ENCODE measurements at places on chromosomes 5 and 9.

GRCh38 chr5:145738227-145738626 lies 96.9 kb downstream of the PRELID2 start:
- DNase-seq = no peak

GRCh38 chr5:31859096-31859495 lies 220.2 kb downstream of the PDZD2 start:
- no peak for DNase-seq

DNA sequence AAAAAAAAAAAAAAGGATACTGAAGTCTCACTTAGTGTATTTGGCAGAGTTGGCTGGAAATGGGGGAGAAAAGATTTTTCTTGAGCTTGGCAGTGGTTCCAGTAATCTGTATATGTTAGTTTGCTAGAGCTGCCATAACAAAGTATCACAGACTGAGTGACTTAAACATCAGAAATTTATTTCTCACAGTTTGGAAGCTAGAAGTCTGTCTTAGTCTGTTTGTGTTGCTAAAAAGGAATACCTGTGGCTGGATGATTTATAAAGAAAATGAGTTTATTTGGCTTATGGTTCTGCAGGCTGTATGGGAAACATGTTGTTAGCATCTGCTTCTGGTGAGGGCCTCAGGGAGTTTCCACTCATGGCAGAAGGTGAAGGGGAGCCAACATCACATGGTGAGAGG lies 89.6 kb upstream of the CEP78 start:
- DNase-seq = peak; percentile 4

GRCh38 chr9:79684059-79684458 lies 112.3 kb downstream of the TLE4 start:
- no peak for DNase-seq

DNA sequence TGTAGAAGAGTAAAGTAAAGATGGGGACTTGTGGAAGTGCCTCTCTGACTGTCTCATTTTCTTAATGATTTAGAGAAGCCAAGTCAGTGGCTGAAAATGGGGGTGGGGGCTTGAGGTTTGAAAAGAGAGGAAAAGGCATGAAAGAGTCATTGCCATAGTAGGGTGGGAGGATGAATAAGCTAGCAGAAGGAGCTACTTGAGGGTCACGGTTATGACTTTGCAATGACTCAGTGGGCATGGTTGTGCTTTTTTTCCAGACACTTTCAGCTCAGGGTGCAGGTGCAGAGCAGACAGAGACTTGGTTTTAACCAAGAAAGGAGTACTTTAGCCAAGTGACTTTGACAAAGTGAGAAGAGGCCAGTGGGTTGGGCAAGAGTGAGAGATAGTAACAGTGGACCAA lies 117.8 kb downstream of the PTTG1 start:
- no peak for DNase-seq

DNA sequence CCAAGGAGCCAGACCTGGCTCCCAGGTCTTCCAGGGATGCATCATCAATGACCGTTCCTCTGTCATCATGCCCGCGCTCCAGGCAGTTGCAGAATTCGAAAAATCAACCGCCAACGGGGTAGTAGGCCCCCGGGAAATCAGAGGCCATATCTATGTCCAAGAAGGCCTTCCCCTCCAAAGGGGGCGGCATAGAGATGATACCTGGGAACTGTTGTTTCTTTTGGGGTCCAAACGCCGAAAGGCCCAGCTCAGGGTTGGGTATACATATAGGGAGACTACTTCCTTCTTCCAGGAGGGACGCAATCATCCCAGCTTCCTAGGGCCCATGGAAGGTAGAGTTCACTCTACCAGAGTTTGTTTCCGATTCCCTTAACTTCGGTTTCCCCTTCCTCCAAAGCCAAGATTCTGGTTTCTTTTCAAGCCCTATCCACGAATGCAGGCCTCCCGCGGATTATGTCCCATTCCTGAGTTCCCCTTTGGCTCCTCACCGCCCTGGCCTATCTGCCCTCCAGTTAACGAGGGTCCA lies 754 bp downstream of the DCAF12 start:
- DNase-seq = peak; percentile 20

- DNase-seq = peak; percentile 80
Measured at GRCh38 chr5:32805971-32806638, 95.0 kb downstream of the NPR3 start.

DNA sequence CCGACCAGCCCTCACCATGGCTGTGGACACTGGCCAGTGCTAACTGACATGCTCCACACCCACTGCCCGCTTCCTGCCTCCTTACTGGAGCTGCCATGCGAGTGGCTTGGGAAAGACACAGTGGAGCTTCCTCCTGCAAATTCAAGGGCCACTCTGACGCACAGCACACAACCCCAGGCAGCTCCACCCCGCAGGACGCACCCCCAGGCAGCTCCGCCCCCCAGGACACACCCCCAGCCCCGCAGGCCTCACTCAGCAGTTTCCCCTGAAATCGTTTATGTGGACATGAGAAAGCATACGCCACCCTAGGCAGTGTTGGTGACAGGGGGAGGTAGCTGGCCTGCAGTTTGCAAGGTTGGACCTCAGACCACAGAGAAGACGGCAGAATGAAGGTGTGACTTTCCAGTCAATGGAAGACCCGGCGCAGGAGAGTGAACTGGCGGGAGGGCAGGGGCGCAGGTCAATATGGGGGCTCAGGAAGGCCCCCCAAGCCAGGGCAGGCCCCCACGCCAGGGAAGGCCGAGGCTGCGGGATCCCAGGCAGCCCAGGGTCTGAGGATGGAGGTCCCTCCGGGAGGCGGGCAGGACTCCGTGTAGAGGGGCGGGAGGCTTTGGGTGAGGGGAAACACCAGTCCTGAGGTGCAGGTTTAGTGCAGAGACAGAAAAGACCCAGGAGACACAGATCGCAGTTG lies 21.6 kb downstream of the LPCAT1 start:
- no peak for DNase-seq

GRCh38 chr5:58108511-58108910 lies 351.4 kb downstream of the PLK2 start:
- no peak for DNase-seq

DNA sequence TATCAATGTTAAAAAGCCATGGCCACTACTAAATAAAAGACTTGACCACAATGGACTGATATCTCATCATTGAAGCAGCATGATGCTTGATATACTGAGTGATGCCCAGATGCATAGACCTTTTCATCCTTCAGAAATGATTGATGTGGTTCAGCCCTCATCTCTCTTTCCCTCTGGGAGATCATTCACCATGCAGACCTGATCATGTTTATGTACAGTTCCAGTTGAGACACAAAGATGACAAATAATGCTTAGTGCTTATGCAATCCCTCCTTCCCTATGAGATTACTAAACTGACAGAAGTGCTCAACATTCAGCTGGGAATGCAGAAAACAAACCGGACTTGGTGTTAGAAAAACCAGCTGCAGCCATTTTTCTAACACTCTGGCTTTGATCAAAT lies 91.9 kb upstream of the TLR4 start:
- DNase-seq = no peak

GRCh38 chr5:171845857-171846256 lies 60.2 kb downstream of the SMIM23 start:
- DNase-seq = peak; percentile 45

GRCh38 chr9:35364817-35365585 lies 124.9 kb upstream of the RUSC2 start:
- no peak for DNase-seq

DNA sequence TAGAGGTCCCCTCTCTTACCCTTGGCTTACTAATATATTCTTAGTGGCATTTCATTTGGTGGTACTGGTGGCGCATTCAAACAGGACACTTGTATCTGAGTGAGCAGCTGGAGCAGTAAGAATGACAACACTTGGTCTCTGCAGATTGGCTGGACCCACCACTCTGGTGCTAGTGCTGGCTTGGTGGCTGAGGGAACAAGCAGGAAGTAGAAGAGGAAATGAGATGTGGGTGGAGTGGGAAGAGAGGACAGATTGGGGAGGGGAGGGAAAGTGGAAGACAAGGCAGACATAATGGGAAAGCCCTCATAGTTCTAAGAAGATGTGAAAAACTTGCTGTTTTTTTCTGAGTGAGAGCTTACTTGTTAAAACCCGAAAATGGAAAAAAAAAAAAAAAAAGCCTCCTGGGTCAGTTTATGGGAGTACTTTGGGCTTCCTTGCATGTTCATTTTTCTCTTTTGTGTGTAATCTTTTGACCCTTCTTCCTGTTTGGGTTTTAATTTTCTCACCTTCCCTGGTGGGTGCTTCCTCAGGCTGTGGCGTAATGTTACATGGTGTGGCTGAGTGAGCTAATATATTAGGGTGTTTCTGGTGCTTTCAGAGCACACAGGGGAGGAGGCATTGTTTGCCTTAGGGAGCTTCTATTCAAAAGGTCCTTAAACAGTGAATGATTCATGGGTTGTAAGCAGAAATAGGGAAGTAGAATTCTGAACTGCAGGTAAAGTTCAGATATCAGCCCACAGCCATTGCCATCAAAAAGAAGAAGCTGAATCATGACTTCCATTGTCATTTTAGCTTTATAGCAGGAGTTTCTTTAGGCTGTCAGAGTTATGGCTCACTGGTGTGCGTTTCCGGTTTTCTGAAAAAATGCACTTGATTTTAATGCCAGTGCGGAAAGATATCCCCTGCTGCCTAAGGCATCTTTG lies 52.3 kb downstream of the TLE4 start:
- DNase-seq = no peak

- DNase-seq = no peak
Measured at GRCh38 chr5:142192286-142193113, 83.9 kb downstream of the NDFIP1 start.

- no peak for DNase-seq
Measured at GRCh38 chr5:75610201-75610600, 1.1 kb upstream of the ANKDD1B start.

DNA sequence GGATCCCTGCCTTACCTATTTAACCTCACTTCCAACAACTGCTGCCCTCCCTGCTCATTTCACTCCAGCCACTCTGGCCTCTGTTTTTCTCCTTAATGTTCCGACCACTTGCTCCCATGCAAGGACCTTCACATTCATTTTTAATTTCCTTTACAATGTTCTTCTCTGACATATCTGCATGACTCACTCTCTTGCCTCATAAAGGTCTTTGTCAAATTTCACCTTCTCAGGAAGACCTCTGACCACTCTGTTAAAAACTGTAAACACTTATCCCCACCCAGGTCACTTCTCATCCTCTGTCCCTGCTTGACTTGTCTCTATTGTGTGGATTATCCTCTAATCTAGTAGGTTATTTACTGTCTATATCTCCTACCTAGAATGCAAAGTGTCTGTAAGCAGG lies 751.2 kb downstream of the BRINP1 start:
- DNase-seq = no peak

DNA sequence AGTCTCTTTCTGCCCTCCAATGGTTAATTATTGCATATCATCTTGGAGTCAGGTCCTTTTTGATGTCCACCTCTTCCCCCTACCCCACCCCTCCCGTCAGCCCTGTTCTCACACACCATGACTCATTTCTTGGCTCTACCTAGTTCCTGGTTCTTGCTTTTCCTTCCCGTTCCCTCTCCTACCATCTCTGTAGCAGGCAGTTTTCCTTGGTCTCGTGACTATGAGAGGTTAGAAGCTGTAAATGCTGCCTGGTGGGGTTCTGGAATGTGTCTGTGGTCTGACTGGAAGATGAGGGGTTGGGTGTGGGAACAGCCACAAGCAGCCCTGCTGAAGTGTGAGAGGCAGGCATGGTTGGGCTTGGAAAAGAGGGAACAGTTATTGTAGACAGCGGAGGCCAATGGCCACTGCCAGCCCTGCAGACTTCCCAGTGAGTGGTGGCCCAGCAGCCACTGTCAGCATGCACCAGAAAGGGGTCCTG lies 18.2 kb downstream of the SLC22A5 start:
- DNase-seq = peak; percentile 99

GRCh38 chr9:89756891-89757537 lies 152.2 kb downstream of the GADD45G start:
- no peak for DNase-seq

DNA sequence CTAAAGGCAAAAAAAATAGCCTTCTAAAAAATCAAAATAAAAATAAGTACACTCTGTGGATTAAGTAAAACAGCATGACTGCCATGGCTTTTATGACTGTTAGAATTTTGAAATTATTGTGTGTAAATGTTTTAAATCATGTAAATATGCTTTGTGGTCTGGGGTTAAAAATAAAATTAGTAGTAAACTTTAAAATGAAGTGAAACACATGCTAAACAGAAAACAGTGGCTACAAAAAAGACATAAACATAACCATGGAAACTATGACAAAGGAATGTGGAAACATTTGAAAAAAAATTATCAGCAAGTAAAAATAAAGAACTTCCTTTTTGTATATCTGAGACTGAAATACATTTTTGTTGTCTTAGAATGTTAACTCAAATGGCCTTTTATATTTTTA lies 134.5 kb upstream of the SPEF2 start:
- no peak for DNase-seq

DNA sequence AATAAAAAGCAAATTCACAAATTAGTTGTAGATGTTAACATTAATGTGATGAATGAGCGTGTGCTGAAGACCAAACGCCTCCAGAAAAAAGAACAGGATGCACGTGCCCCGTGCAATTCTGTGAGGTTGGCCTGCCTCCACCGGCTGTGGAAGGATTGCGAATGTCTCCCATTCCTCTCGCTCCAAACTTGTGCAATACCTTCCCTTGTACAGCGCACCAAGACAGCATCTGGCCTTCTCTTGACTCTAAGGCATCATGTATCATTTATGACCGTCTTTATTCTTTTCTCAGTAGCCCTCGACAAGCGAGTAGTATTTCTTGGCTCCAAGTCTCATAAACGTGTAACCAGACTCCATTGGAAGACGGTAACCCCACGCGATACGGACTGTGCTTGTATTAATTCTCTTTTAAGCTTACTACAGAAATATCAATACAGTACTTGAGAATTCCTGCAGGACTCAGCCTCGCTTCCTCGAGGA lies 1.5 kb upstream of the TESK1 start:
- peak; percentile 90 for DNase-seq

DNA sequence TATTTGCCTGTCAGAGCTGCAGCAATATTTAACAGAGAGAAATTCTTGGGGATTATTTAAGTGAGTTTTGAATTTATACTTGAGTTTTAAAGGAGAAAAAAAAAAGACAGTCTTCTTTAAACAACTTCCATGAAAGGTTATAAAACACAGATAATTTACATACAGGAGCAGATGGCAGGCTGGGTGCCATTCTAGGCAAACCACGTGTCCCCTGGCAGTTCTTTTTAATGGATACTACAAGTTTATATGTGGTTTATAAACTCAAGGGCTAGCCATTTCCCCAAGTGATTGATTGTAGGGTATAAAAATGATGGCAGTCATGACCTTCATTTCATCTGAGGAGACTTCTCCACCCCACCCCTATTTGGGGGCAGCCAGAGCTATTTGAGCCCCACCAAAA lies 166.6 kb downstream of the FSTL4 start:
- DNase-seq = no peak

Data from fibroblast of the aortic adventitia (primary cell).